H54 (cell line): ENCODE measurements at places on chromosomes 13 and 19.

DNA sequence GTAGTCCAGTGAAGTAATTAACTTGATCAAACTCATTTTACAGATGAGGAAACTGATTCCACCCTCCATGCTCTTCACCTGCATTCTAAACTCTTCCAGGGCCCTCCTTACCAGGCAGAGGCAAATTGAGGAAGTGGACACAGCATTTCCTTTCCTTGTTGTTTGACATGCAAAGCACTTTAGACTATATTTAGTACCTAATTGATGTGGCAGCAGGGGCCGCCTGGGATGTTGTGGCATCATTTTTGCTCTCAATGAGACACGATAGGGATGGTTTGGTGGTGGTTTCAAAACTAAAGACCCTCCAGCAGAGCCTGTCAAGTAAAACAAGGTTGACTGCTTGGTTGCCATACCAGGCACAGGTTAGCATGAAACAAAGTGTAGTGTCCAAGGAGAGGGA lies 7.9 kb downstream of the SIPA1L3 start:
- no peak for DNase-seq

- no peak for DNase-seq
These were observed 99.2 kb downstream of the ANKRD10 start for GRCh38 chr13:110815471-110816204.

- DNase-seq: no peak
These were observed 5.5 kb upstream of the PSPN start for GRCh38 chr19:6381030-6381750.

DNA sequence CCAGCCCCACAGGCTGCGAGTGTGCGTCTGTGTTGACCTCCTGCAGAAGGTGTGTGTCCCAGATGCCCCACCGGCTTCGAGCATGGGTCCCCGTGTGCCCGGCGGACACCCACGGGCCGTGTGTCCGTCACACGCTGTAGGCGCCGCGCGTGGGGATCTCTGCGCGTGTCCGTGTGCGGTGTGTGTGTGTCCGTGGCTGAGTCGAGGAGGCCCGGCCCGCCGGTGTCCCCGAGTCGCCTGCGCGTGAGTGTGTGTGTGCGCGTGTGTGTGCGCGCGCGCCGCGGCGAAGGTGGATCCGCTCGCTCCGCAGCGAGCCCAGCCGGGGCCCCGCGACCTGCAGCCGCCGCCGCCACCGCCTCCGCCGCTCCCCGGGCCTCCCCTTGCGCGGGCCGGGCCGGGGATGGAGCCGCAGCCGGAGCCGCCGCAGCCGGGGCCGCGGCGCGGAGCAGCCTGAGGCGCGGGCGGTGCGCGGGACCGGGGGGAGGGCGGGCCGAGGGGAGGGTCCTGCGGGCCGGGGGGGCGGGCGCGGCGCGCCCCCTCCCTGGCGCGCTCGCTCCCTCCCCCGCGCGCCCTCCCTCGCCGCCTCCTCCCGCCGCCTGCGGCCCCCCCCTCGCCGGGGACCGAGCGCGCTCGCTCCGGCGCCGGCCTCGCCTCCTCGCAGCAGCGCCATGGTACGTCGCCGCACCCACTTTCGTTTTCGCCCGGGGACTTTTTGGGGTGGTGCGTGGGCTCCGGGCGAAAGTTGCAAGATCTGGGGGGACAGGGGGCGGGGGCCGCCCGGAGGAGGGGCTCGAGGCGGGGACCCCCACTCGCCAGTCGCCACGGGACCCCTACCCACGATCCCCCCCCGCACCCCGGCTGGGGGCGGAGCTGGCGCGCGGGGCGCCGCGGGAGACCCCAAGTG lies 7.1 kb upstream of the NFIC start:
- DNase-seq: peak; percentile 83

DNA sequence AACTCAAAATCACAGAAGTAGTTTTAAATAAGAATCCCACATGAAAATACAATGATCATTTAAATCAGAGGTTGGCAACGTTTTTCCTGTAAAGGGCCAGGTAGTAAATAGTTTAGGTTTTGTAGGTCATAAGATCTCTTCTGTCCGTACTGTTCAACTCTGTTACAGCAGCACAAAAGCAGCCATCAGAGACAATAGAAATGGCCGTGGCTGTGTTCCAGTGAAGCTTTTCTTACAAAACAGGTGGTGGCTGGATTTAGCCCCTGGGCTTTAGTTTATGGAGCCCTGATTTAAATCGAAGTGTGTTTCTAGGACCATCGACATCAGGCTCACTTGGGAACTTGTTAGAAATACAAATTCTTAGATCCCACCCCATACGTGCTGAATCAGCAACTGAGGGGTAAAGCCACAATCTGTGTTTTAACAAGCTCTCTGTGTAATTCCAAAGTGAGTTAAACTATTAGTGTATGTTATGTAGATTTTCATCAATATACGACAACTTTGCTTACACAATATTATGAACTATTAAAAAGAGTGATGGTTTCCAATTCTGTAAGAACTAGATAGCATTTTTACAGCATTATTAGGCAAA lies 54.8 kb upstream of the MIR17HG start:
- no peak for DNase-seq

GRCh38 chr13:29802621-29803020 lies 47.8 kb downstream of the UBL3 start:
- no peak for DNase-seq

- DNase-seq: no peak
These were observed 101.2 kb downstream of the CRYL1 start for GRCh38 chr13:20424559-20424852.

GRCh38 chr13:63481334-63481733 lies 2065.7 kb upstream of the PCDH20 start:
- no peak for DNase-seq

- DNase-seq: no peak
These were observed 258.9 kb downstream of the FOXO1 start for GRCh38 chr13:40407567-40407966.

- no peak for DNase-seq
These were observed 281.4 kb downstream of the ABCC4 start for GRCh38 chr13:95019886-95020285.

- no peak for DNase-seq
These were observed 1672.6 kb upstream of the PCDH20 start for GRCh38 chr13:63088226-63088625.

DNA sequence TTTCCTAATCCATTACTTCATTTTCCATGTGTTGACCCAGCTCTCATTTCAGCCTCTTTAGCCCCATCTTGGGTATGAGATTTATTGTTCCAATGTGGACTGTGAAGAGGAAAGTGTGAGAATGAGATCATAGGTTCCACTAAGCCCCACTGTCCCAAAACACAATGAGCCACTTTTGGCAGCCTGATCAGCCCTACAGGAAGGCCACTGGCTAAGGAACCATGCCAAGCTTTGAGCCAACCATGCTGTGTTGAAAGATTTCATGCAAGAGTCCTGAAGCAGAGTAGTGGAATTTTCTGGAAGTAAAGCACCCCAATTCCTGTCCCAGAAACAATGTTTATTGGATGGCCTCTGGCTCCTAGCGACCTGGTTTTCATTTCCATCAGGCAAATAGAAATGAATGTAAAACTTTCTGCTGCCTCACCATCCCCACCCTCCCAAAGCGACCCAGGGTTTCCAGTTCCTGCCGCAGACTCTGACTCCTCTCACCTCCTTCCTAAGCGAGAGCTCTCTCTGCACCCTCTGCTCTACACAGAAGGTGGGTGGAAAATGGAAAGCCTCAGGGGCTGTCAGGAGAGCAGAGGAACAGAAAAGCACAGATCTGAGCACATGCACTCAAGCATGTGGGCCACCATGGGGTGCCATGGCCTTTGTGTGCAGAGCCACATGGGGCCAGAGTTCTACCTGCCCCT lies 73.1 kb downstream of the KCTD12 start:
- DNase-seq: no peak

DNA sequence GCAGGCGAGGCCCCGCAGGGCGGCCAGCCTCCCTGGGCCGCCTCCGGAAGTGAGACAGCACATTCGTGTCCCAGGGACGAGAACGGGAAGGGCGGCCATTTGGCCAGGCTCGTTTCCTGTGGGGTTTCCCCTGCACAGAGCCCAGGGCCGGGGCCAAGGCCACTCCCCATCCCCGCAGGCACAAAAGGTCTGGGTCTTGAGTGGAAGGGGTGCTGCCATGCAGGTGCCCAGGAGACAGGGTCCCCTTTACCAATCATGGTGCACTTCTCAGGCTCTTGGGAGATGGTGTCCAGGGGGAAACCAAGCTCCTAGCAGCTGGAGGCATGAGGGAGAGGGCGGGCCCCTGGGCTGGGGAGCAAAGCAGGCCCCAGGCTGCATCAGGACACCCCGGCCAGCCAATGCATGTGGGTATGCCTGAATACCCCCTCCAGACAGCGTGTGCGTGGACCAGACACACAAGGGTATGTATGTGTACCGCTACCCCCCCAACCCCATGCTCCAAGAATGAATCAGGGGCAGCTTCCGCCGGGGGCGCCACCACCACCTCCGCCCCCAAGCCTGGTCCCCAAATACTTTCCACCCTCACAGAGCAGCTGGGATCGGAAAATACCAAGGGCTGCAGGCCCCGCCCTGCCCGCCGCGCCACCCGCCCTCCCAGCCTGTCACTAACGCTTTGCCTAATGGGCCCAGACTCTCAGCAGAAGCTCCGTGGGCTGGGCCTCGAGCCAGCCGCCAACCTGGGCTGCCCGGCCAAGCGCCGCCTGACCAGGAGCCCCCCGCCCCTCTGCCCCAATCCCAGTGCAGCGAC lies 37.6 kb upstream of the NANOS3 start:
- DNase-seq: no peak

DNA sequence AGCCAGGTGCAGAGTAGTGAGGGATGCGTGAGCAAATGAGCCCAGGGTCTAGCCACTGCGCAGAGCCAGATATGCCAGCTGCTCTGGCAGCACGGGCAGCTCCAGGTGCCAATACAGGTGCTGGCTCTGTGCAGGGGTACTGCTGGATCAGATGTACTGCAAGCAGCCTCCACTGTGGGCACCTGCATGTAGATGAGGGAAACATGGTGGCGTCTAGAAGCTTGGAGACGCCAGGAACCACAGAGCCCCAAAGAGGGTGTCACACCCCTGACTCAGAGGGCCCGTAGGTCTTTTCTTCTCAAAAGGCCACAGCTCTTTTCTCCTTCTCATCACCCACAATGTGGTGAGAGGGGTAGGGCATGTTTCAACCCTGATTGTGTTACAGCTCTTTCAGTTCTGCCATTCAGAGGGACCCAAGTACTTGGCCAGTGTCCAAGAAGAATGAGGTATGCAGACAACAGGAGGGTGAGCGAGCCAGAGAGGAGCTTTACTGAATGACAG lies 244.4 kb upstream of the SLITRK1 start:
- no peak for DNase-seq

GRCh38 chr13:44934724-44935123 lies 54.5 kb downstream of the NUFIP1 start:
- DNase-seq: no peak

- DNase-seq: no peak
These were observed 24.7 kb upstream of the EIF3G start for GRCh38 chr19:10144361-10144760.

- no peak for DNase-seq
These were observed 85.6 kb downstream of the GNG7 start for GRCh38 chr19:2616741-2617392.

GRCh38 chr19:18425515-18426415 lies 6.6 kb downstream of the SSBP4 start:
- peak; percentile 90 for DNase-seq

GRCh38 chr13:112821340-112822055 lies 131.7 kb downstream of the ATP11A start:
- DNase-seq: no peak

DNA sequence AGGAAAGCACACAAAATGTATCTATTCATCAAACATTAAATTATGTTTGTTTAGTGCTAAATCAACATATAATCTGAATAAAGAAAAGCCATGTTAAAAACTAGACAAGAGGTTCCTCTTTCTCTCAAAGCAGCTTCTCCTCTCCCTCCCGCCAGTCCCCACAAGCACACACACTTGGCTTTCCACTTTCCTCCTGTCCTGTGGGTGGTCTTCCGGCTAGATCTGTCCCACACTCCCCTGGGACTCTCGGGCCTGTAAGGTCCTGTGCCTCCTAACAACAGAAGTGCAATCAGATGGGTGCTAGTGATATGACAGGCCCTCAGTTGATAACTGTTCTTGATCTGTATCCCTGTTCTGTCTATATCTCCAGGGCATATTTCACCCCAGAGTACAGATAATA lies 45.6 kb upstream of the RAP2A start:
- DNase-seq: no peak

DNA sequence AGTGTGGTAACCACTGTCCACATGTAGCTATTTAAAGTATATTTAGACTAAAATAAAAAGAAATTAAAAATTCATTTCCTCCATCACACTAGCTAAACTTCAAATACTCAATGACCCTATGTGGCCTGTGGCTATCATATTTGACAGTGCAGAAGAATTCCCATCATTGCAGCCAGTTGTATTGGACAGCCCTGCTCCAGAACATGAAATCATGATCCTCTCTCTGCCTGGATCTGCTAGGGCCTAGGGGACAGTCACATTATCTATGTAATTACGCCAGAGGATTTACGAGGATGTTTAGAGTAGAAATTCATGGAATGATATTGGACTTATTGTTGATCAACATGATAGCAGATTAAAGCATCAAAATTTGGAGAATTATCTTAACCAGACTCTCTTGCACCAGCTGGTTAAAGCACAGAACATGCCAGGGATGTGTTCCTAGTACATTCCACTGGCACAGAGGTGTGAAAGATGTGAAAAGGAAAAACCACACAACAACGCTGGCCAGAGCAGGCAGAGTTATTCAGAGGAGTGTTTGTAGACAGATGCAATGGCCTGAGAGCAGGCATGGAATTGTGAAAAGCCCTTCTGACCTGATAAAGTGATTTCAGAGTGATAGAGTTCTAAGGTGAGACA lies 108.9 kb upstream of the STARD13 start:
- no peak for DNase-seq

- no peak for DNase-seq
These were observed 102.8 kb downstream of the TEX29 start for GRCh38 chr13:111423168-111423785.

DNA sequence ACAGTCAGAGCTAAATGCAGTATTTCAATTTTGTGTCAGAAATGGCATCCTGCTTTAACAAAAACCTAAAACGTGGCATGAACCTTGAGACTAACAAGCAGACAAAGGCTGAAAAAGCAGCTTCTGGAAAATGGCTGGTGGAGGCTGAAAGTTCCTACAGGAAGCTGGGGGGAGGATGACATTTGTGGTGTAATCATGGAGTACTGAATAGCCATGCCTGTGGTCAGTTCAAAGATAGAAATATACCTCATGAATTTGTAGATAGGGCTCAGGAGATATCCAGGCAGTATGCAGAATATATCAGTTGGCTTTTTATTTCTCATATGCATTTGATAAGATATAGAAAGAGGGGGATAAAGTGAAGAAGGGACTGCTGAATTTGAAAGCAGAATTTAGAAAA lies 181.7 kb downstream of the UQCRFS1 start:
- DNase-seq: no peak
